ENCODE measurements at places on chromosomes 3 and 15. TPM values are rescaled to one million over a fixed set of nuclear protein-coding genes. Genes with fewer than 3 reads are reported as not detected.

ACTC1 gene
- total RNA-seq = 2.0 TPM

DNA sequence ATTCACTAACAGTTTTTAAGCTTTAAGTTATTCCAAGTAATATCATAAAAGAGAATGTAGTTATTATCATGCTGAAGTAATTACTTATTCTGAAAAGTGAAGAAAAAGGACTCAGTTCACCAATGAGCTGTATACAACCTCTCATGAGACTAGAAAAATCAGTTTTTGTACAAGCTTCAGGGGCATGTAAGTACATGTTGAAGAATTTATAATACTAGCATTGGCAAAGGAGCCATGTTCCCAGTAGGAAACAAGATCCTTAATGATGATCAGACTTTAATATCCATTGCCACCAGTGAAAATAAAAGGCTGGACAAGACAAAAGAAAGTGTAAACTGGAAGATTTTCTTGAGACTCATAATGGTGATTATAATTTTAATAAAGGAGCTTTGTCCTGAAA is 532.8 kb downstream of the PLOD2 start:
- no peak for DNase-seq

SQOR gene
- 1.5 TPM for total RNA-seq

DNA sequence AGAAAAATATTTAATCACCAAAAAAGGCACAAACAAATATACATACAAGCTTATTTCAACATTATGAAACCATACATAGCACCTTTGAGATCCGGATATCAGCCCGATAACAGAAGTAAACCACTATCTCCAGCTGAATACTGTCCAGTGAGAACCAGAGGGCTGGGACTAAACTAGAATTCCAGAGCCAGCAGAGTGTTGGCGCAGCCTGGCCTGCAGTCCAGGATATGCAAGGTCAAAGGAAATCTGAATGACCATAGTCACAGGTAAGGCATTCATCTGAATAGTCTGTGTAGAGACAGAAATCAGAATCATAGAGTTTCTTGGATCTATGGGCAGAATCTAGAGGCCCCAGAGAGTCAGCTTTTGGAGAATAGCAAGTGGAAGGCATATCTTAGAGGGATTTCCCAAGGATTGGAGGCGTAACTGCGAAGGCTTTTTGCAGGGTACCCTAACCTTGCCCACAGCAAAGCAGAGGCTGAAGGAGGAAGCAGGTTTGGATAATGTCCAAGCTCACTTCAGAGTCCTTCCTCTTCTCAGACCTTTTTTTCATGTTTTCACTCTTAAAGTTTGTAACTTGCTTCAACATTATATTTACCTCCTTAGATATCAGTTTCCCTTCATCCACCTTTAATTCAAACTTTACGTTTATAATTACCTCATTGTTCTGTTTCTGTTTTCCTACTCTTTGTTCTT is 32.5 kb upstream of the TP63 start:
- DNase-seq = no peak

DNA sequence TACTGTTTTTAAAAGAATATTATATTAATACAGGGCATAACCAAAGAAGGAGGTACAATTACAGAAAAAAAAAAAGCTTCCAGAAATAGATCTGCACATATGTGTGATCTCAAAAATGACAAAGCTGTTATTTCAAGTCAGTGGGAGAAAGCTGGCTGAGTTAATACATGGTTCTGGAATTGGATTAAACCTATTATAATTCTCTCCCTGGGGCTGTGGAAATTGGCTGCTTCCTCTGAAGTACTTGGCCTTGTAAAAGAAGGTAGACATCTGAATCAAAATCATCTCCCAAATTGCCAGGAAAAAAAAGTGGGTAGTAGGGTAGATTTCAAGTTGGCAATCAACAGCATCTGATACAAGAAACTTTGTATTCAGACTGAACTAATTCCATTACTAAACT is 723.9 kb upstream of the ALCAM start:
- no peak for DNase-seq

CRABP1 gene
- 744 TPM for total RNA-seq

DNA sequence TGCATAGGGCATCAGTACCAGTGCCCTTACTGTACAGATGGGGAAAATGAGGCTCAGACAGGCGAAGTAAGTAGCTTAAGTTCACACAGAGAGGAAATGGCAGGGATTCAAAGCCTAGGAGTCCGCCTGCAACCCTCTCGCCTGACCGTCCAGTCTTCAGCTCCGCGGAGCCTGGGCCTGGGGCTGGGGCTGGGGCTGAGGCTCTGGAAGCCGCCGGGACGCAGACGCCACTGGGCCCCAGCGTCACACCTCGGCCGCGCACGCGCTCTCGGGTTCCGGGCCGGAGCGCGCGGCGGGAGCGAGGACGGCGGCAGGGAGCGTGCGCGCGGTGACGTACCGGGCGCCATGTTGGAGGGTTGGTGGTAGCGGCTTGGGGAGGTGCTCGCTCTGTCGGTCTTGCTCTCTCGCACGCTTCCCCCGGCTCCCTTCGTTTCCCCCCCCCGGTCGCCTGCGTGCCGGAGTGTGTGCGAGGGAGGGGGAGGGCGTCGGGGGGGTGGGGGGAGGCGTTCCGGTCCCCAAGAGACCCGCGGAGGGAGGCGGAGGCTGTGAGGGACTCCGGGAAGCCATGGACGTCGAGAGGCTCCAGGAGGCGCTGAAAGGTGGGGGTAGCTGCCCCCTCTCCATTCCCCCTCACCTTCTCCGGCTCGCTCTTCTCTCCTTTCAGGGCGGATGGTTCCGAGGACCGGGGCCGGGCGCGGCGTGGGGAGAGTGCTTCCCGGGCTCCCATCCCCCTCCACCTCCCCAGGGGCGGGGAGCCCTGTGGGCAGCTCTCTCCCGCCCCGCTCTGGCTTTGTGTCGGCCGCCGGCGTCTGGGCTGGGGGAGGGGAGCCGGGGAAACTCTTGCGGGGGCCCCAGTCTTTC is at the start of gene PPP4R2:
Gene PPP4R2, plus strand, starts transcription at position 339 of the 861 bp plus-strand sequence. Its CDS starts 227 bp downstream, at position 566.
- peak; percentile 93 for DNase-seq

All from H7 (cell line).